ENCODE measurements at places on chromosomes 7 and 10.

DNA sequence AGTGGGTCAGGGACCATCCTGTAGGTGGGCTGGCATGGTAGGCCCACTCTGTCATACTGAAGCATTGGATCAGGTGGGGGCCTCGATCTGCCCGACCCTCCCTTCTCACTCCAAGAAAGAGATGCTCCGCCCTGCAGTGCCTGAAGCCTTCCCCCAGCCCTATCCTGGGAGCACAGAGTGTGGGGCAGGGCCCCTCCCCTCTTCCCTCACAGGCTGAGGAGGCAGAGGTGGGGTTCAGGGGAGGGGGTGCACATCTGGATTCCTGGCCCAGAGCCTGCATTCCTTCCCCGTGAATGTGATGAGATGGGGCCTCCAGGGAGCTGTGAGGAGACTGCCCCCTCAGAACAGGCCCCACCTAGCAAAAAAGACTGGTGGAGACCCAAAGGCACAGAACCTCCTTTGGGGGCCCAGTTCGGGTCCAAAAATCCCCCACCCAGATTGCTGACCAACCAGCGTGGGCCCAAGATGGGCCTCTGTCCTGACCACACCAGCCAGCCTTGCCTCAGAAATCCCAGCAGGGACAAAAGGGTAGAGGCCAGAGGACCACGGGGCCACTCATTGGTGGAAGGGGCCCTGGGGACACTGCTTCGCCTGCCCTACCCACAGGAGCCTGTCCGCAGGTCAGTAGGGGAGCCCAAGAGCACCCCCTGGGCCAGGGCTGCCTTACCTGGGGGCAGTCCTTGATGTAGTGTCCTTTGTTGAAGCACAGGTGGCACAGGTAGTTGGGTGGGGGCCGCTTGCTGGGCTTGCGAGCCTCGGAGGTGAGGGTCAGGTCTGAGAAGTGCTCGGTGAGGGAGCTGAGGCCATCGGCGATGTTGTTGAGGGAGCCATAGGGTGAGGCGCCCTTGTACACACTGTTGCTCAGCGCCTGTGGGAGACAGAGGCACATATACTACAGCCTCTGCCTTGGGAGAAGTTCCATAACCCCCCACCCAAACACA lies 13.3 kb downstream of the ZCCHC24 start:
- no peak for DNase-seq

GRCh38 chr10:89649051-89649450 lies 4.0 kb upstream of the PANK1 start:
- no peak for DNase-seq

GRCh38 chr10:79087721-79088120 lies 19.0 kb downstream of the ZMIZ1 start:
- DNase-seq: no peak

DNA sequence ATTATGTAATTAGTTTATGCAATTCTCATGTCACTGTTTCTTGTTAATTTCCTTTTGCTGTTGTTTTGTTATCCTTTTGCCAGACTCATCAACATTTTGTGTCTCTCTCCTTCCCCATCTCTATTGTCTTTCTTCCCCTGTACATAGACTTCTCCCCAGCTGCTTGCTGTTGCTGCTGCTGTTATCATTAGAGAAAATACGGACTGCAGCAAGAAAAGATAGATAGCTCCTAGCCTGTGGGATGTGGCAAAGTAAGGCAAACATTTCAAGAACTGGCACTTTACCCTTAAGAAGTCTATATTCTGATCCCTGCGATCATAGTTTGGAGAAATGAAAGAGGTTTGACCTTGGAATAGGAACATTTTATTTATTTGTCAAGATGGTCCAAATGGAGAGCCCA lies 162.2 kb downstream of the AOAH start:
- no peak for DNase-seq

- DNase-seq: no peak
Measured at GRCh38 chr7:46600340-46600739, 679.3 kb upstream of the IGFBP3 start.

GRCh38 chr7:151226560-151226874 lies 488 bp downstream of the ABCF2 start:
- DNase-seq: no peak

DNA sequence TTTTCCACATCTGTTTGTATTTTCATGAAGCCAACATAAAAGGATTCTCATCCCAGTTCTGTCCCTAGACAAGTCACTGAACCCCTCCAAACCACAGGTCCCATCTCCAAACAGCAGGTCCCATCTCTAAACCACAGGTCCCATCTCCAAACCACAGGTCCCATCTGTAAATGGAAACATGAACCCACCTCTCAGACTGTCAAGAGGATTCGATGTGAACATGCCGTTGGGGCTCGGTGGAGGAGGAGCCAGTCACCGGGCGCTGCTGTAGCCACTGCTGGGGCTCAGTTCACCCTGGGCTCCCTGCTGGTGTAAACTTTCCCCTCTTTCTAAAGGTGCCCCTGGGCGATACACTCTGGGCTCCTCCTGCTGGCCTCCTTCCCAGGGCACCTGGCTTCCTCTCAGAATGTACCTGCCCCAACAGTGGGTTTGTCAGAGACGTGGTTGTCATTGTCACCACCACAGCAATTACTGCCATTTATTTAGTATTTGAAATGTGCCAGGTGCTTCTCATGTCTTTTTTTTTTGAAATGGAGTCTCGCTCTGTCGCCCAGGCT lies 13.0 kb downstream of the LHPP start:
- no peak for DNase-seq

DNA sequence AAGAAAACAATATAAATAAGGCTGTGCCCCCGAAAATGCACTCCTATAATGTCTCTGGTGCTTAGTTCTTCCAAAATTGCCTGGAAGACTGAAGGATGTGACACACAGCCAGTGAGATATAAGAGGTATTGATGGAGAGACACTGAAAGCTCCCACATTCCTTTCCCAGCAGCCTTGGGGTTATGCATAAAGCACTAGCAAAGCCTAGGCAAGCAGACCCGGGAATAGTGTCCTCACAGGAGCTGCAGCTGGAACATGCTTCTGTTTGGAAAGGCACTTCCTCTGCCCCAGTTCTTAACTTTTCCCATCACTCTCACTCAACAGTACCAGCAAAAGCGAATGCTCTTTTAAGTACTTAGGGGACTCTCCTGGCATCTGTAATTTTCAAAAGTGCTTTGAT lies 178.0 kb downstream of the AMPH start:
- DNase-seq: no peak

GRCh38 chr7:76392531-76393115 lies 16.9 kb downstream of the SSC4D start:
- DNase-seq: no peak

GRCh38 chr7:94452239-94452638 lies 57.4 kb upstream of the CASD1 start:
- no peak for DNase-seq

DNA sequence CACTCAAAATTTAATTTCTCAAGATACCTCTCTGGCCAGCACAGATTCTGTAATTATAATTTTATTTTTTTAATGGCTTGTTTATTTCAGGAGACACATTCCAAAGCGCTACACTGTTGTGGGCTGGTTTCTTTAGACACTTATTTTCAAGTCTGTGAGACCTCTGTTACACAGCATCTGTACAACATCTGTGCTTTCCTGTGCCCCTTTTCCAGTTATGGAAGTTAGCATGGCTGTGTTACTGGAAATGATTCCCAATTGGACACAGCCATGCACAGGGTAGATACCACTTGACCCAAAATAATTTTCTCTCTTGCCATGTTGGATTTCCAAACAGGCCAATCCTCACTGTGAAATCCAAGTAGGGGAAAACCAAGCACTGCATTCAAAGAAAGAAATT lies 172.3 kb upstream of the ADCY1 start:
- no peak for DNase-seq

- DNase-seq: no peak
Measured at GRCh38 chr10:29237786-29238185, 51.1 kb upstream of the LYZL1 start.

DNA sequence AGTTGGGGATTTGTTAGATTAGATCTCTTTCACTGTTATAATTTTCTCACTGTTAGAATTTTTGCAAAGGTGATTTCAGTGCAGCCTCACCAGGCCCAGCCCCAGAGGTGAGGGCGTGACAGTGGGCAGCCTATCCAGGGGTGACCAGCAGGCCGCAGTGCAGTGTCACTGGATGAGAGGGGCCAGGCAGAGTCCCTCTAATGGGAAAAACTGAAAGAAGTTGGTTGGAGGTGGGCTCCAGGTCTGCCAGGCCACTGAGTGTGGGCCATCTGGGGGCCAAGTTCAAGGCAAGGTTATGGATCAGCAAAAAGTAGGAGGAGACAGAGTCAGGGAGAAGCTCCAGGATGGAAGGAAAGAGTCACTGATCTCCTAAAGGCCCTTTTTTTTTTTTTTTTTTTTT lies 90.5 kb upstream of the SDK1 start:
- DNase-seq: no peak

GRCh38 chr7:94069162-94069739 lies 65.1 kb upstream of the BET1 start:
- no peak for DNase-seq

DNA sequence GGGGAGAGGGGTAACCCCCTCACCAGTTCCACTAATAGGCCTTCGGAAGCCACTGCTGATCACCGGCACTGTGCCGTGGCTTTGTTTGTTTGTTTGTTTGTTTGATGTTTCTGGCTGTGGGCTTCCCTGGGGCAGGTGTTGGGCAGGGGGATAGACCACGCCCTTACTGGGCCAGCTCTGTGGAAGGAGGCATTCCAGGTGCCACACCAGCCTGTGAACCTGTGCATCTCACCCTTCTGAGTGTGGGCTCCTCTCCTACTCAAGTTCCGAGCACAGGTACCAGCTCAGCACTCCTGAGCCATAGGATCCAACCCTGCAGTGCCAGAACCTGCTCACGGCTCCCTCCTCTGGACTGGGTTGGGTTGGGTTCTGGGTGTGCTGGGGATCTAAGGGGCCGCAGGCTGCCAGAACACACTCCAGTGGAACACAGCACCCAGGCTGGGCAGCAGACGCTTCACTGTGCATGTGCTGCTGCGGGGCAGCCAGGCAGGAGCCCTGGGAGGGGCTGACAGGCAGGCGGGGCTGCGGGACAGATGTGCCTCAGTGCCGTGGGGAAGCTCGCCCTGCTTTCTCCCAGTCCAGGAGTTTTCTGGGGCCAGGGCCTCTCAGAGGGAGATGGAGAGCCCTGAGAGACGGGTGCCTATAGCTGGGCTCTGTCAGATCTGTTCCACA lies 1053.9 kb downstream of the CNTNAP2 start:
- DNase-seq: no peak

- DNase-seq: peak; percentile 94
Measured at GRCh38 chr10:69959911-69960310, 92.7 kb upstream of the MACROH2A2 start.

DNA sequence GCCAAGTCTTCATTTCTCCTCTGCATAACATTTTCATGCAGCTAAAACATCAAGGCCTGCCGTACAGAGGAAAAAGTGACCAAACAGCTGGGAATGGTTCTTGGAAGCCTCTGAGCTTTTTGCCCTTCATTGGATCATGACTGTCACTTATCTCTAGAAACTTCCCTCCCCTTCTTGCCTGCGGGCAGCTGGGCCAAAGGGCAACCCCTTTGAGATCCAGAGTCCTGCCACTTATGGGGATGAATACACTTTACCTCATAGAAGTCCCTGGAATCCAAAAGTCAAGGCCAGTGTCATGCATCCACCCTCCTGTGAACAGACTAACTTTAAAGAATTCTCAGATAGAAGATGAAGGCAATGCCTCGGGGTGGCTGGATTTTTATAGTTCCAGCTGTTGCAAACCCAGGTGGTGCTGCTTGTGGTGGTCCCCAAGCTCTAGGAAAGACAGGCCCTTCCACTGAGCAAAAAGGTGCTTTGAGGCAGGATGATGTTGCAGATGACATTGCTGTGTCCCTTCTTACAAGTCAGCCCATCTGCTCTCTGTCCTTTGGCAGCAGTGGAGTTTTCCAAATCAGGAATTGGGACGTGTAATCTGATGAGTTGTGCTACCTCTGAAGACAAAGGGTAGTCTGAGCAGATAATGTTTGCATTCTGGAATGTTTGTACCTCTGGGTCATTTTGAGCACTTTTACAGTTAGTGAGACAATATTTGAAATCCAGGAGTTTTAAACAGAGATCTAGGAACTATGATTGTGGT lies 64.2 kb downstream of the LRMDA start:
- DNase-seq: no peak

- DNase-seq: peak; percentile 10
Measured at GRCh38 chr10:80281292-80281691, 8.2 kb downstream of the MAT1A start.

GRCh38 chr10:112951359-112952281 lies 1.6 kb downstream of the TCF7L2 start:
- peak; percentile 83 for DNase-seq

DNA sequence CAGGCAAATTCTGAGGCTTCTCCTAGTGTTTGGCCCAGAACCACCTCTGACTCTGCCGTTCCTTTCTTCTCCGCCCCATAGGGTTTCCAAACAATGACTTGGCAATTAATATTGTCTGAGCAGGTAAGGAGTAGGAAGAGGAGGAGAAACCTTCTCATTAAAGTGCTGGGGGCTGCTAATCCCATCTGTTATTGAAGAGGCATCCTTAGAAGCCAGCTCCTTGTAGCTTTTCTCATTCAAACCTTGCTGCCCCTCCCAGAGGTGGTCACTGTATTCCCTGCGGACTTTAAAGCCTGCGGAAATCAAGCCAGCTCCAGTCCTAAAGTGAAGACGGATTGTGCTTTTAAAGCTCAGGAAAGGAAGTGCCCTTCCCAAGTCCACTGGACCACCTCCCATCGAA lies 1.4 kb upstream of the NKX1-2 start:
- no peak for DNase-seq

DNA sequence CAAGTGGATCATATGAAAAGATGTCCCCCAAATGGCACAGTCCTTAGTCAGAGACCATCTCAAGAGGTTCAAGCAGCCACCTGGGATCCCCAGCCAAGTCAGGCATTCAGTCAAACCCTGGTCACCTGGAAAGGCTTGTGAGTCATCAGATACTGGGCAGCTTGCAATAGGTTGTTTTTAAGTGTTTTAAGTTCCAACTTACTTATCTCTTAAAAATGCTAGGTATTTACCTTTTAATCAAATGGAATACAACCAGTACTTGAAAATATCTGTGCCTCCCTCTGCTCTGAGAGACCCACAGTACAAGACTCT lies 262.2 kb downstream of the WDR11 start:
- DNase-seq: no peak

DNA sequence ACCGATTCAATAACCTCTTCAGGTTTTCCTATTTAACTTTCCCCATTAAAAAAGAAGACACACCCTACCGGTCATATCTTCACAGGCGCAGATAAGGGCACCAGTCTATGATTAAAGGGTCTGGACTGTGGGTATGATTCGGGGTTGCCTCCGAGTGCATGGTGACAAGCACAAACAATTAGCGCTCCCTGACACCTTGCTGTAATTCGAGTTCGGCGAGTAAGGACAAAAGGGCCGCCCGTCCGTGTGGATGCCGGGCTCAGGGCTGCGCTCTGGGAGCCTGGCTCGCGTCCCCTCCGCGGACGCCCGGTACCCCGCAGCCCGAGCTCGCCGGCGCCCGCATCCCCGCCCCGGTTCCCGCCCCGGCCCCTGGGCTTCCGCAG lies 111.9 kb upstream of the RHEB start:
- no peak for DNase-seq

DNA sequence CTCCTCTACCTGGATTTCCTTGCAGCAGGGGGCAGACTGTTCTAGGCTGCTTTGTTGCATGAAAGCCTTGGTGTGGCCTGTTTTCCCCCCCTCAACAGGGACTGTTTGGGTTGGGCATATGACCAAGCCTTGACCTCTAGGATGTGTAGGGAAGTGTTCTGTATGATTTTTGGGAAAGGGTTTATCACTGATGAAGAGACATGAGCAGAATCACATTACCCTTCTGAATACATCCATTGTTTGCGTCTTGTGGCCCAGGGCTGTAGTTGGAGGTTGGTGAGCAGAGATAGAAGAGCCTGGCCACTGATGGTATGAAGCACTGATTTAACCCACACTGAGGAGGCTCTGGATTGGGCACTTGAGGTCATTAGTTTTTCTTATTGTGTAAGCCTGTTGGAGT lies 26.6 kb downstream of the ZNF12 start:
- DNase-seq: no peak

- DNase-seq: peak; percentile 21
Measured at GRCh38 chr7:14691597-14692203, 210.9 kb downstream of the DGKB start.

Measured in inflammatory macrophage (primary cell).